ENCODE measurements at places on chromosomes 3 and 15.

DNA sequence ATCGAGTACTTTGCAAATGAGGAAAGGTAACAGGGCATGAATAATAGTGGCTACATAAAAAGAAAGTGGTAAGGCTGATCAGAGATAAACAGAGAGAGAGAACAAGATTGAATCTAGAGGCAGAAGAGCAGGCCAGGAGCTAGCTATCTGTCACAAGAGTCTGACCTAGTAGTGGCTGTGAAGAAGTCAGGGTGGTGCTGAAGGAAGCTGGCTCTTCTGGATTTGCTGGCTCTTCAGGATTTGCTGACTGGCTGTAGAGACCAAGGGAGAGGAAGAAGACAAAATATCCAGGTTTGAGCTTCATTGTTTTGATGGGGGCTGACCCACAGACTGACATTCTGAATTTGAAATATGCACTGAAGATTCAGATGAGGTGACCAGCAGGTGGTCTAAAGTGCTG is 142.3 kb downstream of the SSR3 start:
- no peak for DNase-seq

DNA sequence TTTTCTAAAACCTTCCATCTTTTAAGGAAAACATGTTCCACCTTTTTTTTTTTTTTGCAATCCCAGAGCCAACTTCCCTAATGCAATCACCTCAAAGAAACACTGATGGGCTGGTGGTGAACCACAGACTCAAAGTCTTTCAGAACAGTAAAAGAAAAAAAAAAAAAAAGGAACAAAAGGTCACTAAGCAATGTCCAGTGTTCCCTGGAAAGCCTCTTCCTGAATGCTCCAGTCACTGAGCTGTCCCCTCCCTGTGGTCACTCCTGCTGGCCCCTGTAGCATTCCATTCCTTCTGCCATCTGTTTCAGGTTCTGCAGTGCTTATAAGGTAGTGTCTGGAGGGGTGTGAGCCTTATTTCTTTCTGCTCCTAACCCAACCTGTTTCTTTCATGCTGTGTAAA is 53.3 kb downstream of the AAGAB start:
- DNase-seq, result peak; percentile 44

- peak; percentile 18 for DNase-seq
Observed at GRCh38 chr3:17195192-17195611, 310.4 kb downstream of the PLCL2 start.

- DNase-seq, result no peak
Observed at GRCh38 chr3:67015702-67016484, 17.8 kb downstream of the KBTBD8 start.

GRCh38 chr3:73668391-73668790 is 43.6 kb upstream of the PDZRN3 start:
- no peak for DNase-seq

DNA sequence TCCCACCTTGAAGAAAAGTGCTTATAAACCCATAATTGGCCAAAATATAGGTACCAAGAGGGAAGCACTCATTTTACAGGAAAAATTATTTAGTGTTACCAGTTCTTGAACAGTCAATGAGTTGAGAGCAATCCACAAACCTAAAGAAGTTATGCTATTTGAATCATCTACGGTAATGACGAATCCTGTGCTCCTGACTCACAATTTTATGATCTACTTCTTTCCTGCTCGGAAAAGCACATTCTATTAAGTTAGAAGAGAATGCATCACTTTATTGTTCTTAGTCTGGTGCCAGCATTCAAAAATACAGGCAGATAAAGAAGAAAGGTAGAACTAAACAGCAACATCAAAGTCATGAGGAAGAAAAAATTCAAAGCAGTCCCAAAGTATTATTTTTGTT is 33.2 kb downstream of the CHRM5 start:
- no peak for DNase-seq

DNA sequence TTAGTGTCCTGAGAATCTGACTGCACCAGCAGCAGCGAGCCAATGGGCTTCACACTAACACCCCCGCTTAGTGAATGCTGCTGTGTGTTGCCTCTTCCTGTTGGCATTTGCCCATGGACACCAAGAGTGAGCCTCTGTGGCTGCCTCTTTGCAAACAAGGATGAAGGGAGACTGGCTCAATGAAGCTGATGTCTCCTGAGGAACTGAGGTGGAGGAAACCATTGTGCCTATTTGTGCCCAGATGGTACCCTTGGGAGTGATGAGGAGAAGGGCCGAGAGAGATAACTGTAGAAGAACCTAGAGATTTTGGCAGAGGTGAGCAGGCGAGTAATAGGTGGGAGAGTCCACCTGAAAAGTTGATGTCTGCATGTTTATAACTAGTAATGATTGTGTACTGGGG is 51.2 kb downstream of the IL20RB start:
- DNase-seq, result no peak

- no peak for DNase-seq
Observed at GRCh38 chr3:144968750-144969350, 997.2 kb downstream of the DIPK2A start.
